ENCODE measurements at places on chromosomes 12 and 14.

- no peak for DNase-seq
These were observed 2.1 kb downstream of the GNPTAB start for GRCh38 chr12:101828463-101829196.

DNA sequence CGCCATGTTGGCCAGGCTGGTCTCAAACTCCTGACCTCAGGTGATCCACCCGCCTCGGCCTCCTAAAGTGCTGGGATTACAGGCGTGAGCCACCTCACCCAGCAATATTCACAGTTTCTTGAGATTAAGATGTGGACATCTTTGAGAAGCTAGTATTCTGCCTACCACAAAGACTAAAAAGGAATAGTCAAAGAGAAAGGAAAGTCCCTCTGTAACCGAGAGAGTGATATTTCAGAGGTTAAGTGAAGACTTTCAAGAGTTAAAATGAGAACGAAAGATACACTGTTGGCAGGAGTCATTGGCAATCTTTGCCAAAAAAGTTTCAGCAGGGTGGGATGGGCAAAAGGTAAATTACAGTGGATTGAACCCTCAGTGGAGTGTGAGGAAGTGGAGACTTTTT, 15.6 kb downstream of the DGKA start:
- no peak for DNase-seq

- DNase-seq = no peak
These were observed 12.2 kb upstream of the TUBA1A start for GRCh38 chr12:49200919-49201594.

DNA sequence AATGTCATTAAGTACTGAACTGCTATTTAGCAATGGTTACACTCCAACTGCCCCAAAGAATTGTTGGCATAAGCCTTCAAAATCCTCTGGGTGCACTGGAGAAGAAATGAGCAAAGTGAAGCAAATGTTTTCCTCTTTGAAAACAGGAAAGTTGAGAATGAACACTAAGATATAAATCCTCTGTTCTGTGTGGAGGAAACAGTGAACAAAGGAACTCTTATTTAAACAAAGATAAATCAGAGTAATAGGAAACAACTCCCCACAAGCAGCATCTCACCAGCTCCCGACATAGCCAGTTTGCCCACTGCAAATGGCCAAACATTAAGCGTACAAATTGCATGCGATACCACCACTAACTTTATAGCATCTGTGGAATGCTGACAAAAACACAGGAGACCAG, 54.0 kb downstream of the BCAT1 start:
- DNase-seq = no peak

DNA sequence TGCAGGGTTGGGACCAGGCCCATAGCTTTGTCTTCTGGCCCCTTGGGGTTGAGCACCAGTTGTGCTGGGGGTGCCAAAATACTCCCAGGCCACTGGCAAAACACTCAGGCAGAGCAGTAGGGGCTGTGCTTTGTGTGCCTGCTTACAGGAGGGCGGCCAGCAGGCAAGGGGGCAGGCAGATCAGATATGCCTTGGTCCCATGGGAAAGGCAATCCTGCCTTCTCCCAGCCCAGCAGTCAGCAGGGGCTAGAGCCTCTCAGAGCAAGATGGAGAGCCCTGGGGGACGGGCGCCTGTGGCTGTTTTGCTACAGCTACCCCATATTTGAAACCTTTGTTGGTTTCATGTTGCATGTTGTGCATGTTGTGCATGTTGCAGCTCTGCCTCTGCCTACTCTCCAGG, 36.2 kb upstream of the TMX1 start:
- DNase-seq = no peak

- DNase-seq = no peak
These were observed 139.7 kb upstream of the DYRK2 start for GRCh38 chr12:67508830-67509229.
